Suprapubic skin (tissue), 4 donors: ENCODE measurements at places on chromosomes 7 and 10. TPM values are rescaled to one million over a fixed set of nuclear protein-coding genes. Genes with fewer than 3 reads are reported as not detected.

- H3K36me3 ChIP-seq = no peaks in the 10 kb centered on the region
- peaks cover 29% of the 10 kb centered on the region for H3K4me1 ChIP-seq
- H3K27me3 ChIP-seq = no peaks in the 10 kb centered on the region
Observed at GRCh38 chr10:986881-987619, 1.2 kb upstream of the GTPBP4 start.

- no peaks in the 10 kb centered on the region for H3K36me3 ChIP-seq
- H3K4me3 ChIP-seq = no peak overlapping the region
- H3K27me3 ChIP-seq = peaks cover 13% of the 10 kb centered on the region
- H3K4me1 ChIP-seq = peaks cover 9% of the 10 kb centered on the region
Observed at GRCh38 chr7:21548491-21548890, 5.7 kb downstream of the DNAH11 start.

DNA sequence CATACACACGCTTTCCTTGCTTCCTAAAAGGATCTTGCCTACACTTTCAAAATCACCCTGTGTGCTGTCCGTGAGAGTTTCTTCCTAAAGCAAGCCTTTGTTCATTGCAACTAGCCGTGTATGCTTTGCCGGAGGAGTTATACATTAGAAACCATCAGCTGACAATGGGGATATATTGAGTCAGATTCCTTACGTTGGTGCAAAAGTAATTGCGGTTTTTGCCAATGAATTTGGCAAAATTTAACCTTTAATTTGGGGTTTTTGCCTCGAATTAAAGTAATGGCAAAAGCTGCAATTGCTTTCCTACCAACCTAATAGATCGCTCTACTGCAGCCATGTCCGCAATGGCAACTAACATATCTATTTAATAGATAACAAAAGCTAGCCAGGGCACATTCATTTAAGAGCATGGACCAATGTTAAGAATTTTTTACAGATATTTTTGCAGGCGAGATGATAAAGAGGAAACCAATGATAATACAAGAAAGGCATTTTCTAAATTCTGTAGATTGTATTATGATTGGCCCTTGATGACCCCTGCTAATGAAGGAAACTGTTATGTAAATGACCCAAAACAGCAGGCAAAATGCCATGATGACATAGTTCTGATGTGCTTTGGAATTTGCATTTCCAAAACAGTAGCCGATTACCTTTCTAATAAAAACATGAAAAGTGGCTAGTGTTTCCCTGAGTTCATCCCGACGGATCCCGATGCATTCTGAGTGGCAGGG, 184.8 kb upstream of the NRP1 start:
- no peak overlapping the region for H3K4me3 ChIP-seq
- H3K27ac ChIP-seq = no peak overlapping the region
- no peak for DNase-seq
- H3K4me1 ChIP-seq = peaks cover 6% of the 10 kb centered on the region

DNA sequence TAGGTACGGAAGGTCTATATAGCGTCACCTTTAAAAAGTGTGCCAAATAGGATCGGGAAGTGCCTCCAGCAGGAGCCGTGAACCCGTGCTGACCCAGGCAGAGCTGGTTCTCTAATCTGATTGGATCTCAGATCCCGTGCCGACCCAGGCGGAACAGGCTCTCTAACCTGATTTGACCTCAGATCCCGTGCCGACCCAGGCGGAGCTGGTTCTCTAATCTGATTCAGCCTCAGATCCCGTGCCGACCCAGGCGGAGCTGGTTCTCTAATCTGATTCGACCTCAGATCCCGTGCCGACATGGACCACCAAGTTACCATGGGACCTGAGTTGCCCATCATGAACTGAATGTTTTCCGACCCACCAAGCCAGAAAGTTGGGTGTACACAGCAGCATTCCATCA, 463.9 kb downstream of the PTPRN2 start:
- no peak overlapping the region for H3K4me3 ChIP-seq
- no peaks in the 10 kb centered on the region for H3K27me3 ChIP-seq
- no peaks in the 10 kb centered on the region for H3K36me3 ChIP-seq
- H3K4me1 ChIP-seq = no peaks in the 10 kb centered on the region
- no peak overlapping the region for H3K27ac ChIP-seq

GRCh38 chr7:6650521-6651011, 13.4 kb downstream of the ZNF316 start:
- H3K4me3 ChIP-seq = no peak overlapping the region
- peaks cover 97% of the 10 kb centered on the region for H3K36me3 ChIP-seq
- DNase-seq = peak; percentile 72
- no peak overlapping the region for H3K27ac ChIP-seq
- H3K4me1 ChIP-seq = no peaks in the 10 kb centered on the region

GRCh38 chr10:88526501-88527105, 56.5 kb downstream of the RNLS start:
- DNase-seq = no peak
- H3K27ac ChIP-seq = no peak overlapping the region
- no peaks in the 10 kb centered on the region for H3K27me3 ChIP-seq
- H3K4me1 ChIP-seq = peaks cover 3% of the 10 kb centered on the region
- H3K36me3 ChIP-seq = no peaks in the 10 kb centered on the region
- H3K4me3 ChIP-seq = no peak overlapping the region

DNA sequence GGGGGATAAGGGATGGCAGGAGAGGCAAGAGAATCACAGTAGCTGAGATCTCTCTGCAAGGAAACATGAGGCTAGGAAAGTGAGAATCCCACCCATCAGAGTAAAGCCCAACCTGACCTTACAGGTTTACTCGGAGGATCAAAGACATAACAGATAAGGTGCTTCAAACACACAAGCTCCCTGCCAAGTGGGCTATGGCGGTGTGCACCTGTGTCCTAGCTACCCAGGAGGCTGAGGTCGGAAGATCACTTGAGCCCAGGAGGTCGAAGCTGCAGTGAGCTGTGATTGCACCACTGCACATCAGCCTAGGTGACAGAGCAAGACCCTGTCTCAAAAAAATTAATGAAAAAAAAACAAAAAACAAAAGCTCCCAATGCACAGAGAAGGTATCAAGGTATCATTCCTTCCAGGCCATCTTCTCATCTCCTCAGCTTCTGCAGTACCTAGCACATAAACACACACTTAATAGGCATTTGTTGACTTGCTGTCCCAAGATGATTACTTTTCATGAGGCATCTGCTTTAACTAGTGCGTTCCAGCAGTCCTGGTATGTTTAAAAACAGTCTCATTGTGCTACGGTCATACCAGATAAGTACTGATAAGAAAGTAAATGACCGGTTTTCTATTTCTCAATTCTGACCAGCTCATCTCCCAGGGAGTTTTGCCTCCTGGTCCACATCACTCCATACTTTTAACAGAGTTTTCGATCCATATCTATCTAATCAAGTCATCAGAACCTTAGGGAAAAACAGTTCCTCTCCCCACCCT, 13.3 kb downstream of the GNA12 start:
- H3K27ac ChIP-seq = no peak overlapping the region
- H3K4me3 ChIP-seq = no peak overlapping the region
- peaks cover 5% of the 10 kb centered on the region for H3K4me1 ChIP-seq

DNA sequence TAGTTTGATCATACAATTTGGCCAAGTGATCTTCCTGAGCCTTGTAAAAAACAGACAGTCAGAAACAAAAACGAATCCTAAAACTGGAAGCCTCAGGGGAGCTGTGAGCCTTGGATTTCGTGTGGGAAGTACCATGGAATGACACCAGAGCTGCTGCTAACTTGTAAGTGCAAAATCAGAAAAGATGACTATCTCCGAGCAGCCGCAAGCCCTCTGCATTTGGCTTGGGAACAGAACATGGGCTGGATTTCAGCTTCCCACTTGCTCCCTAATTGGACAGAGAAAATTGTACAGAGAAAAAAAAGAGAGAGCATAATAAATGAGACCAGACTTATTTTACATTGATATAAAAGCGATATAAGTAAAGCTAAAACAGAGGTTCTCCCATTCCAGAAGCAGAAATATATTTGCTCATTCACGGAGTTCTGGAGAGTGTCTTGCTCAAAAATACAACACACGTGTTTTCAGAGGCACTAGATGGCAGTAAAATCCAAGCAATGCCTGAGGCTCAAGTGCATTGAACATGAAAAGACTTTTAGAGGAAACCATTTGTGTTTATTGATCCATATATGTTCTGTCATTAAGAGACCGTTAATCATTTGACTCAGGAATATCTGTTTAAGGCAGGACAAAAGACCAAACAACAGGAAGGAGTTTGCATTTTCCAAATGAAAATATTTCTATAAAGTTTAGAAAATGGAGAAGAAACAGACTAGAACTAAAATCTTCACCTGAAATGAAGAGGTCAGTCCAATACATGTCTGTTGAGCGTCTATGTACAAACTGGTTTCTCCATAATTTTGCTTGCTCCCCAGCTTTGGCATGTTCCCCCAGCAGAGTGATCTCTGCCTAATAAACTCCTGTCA, 78.3 kb upstream of the SLC26A5 start:
- H3K27ac ChIP-seq = no peak overlapping the region
- DNase-seq = no peak

- H3K4me1 ChIP-seq = no peaks in the 10 kb centered on the region
- no peak overlapping the region for H3K4me3 ChIP-seq
- no peak overlapping the region for H3K27ac ChIP-seq
Observed at GRCh38 chr7:111042842-111043241, 48.1 kb upstream of the LRRN3 start.

GRCh38 chr7:116679500-116679899, 7.5 kb downstream of the MET start:
- peak overlapping the region; percentile 18 for H3K27ac ChIP-seq
- no peak for DNase-seq
- no peaks in the 10 kb centered on the region for H3K36me3 ChIP-seq
- no peaks in the 10 kb centered on the region for H3K27me3 ChIP-seq
- peaks cover 23% of the 10 kb centered on the region for H3K4me1 ChIP-seq
- no peak overlapping the region for H3K4me3 ChIP-seq

GRCh38 chr10:114615600-114616007, 42.5 kb downstream of the ABLIM1 start:
- H3K4me1 ChIP-seq = peaks cover 44% of the 10 kb centered on the region
- H3K27ac ChIP-seq = no peak overlapping the region
- H3K4me3 ChIP-seq = no peak overlapping the region
- no peaks in the 10 kb centered on the region for H3K36me3 ChIP-seq

GRCh38 chr7:149261316-149261828, 624 bp upstream of the ZNF783 start:
- H3K27me3 ChIP-seq = no peaks in the 10 kb centered on the region
- peak overlapping the region; percentile 63 for H3K4me3 ChIP-seq
- H3K4me1 ChIP-seq = peaks cover 29% of the 10 kb centered on the region
- H3K36me3 ChIP-seq = peaks cover 14% of the 10 kb centered on the region
- peak overlapping the region; percentile 96 for H3K27ac ChIP-seq

GRCh38 chr7:50305583-50306493, 1.3 kb downstream of the IKZF1 start:
- peak overlapping the region; percentile 70 for H3K27ac ChIP-seq
- no peaks in the 10 kb centered on the region for H3K36me3 ChIP-seq
- peaks cover 10% of the 10 kb centered on the region for H3K4me1 ChIP-seq
- H3K27me3 ChIP-seq = peaks cover 49% of the 10 kb centered on the region
- no peak for DNase-seq

- H3K36me3 ChIP-seq = peaks cover 31% of the 10 kb centered on the region
- H3K4me3 ChIP-seq = no peak overlapping the region
- no peaks in the 10 kb centered on the region for H3K4me1 ChIP-seq
Observed at GRCh38 chr10:122990278-122990677, 10.1 kb downstream of the PSTK start.

- no peaks in the 10 kb centered on the region for H3K4me1 ChIP-seq
- H3K27me3 ChIP-seq = no peaks in the 10 kb centered on the region
- H3K27ac ChIP-seq = no peak overlapping the region
- no peaks in the 10 kb centered on the region for H3K36me3 ChIP-seq
Observed at GRCh38 chr10:18099415-18099814, 40.8 kb upstream of the CACNB2 start.

GRCh38 chr10:6116806-6117205, 28.0 kb downstream of the RBM17 start:
- peaks cover 46% of the 10 kb centered on the region for H3K36me3 ChIP-seq
- no peak overlapping the region for H3K4me3 ChIP-seq
- peaks cover 34% of the 10 kb centered on the region for H3K4me1 ChIP-seq
- H3K27me3 ChIP-seq = no peaks in the 10 kb centered on the region

DNA sequence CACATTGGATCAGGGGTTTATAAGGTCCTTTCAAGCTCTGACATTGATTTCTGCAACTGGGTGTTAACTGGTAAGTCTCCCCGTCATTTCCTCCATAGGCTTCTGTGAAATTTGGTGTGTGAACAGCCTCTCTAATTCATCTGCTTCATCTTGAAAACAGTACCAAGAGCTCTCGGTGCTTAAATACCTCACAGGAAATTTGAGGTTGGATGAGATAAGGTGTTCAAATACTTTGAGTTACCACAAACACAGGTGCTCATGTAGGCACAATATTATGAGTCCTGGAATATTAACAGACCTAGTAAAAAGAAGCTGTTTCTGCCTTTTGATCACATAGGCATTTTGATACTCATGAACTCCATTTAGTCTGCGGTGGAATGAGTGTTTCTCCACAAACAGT, 85.2 kb downstream of the RTKN2 start:
- H3K36me3 ChIP-seq = no peaks in the 10 kb centered on the region
- no peaks in the 10 kb centered on the region for H3K27me3 ChIP-seq
- no peak overlapping the region for H3K4me3 ChIP-seq
- no peaks in the 10 kb centered on the region for H3K4me1 ChIP-seq

- no peak overlapping the region for H3K4me3 ChIP-seq
- H3K4me1 ChIP-seq = no peaks in the 10 kb centered on the region
- no peak for DNase-seq
- H3K27ac ChIP-seq = no peak overlapping the region
- no peaks in the 10 kb centered on the region for H3K27me3 ChIP-seq
Observed at GRCh38 chr10:28841625-28842024, 164.3 kb downstream of the BAMBI start.

DNA sequence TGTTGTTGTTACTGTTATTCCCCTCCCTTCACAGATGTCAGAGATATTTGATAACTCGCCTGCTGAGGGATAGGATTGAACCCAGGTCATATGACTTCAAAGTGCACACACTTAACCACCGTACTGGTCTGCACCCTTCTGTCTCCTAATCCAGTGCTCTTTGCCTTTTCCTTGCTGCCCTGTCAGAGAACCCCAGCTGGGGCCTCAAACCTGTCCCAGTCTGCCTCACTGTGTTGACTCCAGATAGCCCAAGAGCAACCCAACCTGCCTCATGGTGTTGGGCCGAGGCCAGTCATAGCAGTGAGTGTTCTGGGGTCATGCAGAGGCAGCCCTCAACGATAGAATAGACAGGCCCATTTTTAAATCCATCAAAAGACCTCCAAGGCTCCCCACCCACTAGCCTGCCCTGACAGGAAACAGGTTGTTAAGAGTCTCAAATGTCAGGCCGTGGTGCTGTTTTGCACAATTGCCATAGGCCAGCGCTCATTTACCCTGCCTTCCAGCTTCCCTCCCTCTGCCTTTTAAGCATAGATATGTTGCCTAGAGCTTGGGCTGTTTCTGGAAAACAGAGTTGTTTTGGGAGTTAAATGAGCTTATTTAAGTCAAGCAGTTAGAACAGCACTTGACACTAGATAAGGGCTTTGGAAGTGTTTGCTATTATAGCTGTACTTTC, 37.0 kb upstream of the PDCD4 start:
- no peaks in the 10 kb centered on the region for H3K36me3 ChIP-seq
- H3K4me1 ChIP-seq = peaks cover 49% of the 10 kb centered on the region
- DNase-seq = no peak
- H3K27ac ChIP-seq = peak overlapping the region; percentile 69
- no peak overlapping the region for H3K4me3 ChIP-seq

GRCh38 chr10:78552261-78552811, 516.4 kb upstream of the ZMIZ1 start:
- peaks cover 18% of the 10 kb centered on the region for H3K4me1 ChIP-seq
- peak overlapping the region; percentile 12 for H3K27ac ChIP-seq
- DNase-seq = no peak
- no peaks in the 10 kb centered on the region for H3K36me3 ChIP-seq

The SPDYE2B gene
- not detected for total RNA-seq

The CYP26C1 gene
- not detected for total RNA-seq

The PHF14 gene
- 25.5 TPM for total RNA-seq

The ARHGEF5 gene
- 88.0 TPM for total RNA-seq

The LIPJ gene
- 0.15 TPM for total RNA-seq
